ENCODE measurements at places on chromosomes 5 and 9.

GRCh38 chr5:113632996-113633395, 119.5 kb downstream of the YTHDC2 start:
- no peak for DNase-seq

DNA sequence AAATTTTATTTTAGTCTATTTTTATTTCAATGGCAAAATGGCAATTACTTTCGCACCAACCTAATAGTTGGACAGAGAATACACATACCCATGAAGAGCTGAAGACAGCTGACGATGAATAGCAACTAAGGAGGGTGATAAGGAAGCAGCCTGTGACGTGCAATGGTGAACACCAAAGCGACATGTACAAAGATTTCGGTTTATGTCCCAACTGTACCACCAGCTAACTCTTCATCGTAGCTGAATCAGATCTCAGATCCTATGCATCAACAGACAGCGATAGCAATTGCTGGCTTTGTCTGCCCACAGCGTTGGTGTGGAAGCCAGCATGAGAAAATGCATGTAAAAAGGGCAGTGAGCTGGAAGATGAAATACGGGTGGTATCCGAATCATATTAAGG, 130.6 kb upstream of the ANKH start:
- DNase-seq: no peak

DNA sequence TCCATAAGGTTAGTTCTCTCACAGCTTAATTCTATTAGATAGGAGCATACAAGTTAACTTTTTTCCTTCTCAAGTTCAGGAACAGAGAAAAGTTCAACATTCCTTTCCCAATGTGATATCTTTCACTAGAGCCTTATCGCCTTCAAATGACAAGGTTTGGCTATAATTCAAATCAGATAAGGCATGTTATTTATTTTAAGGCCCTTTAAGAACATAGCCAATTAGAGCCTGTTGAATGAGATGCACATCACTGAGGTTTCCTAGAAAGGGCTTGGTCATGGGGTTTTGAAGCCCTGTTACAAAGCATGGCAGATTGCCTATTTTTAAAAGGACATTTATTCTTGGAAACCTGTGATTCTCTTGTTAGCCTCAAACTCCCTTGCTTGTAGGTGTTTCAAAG, 123.4 kb downstream of the BASP1 start:
- no peak for DNase-seq

DNA sequence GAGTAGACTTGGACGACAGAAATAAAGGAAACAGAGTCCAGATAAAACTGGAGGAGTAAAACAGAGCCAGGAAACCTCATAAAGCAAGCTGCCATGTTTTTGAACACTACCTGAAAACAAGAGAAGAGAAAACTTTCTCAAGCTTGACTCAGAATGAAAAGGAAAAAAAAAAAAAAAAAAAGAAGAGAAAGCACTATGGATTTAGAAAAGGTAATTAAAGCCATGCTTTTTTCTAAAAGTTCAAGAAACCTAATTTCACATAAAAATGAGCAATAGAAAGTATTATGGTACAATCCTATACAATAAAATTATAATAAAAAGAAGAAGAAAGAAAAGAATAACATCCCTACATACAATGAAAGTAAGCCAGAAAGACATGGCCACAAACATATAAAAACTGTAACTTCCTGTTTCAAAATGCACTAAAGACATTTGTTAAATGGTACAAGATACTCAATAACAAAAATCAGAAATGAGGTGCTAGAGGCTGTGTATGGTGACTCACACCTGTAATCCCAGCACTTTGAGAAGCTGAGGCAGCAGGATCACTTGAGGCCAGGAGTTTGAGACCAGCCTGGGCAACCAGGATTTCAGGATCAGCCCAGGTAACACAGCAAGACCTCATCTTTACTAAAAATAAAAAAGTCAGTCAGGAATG, 129.5 kb downstream of the SIL1 start:
- DNase-seq: no peak

GRCh38 chr5:105773241-105773640, 1897.5 kb downstream of the EFNA5 start:
- DNase-seq: no peak

DNA sequence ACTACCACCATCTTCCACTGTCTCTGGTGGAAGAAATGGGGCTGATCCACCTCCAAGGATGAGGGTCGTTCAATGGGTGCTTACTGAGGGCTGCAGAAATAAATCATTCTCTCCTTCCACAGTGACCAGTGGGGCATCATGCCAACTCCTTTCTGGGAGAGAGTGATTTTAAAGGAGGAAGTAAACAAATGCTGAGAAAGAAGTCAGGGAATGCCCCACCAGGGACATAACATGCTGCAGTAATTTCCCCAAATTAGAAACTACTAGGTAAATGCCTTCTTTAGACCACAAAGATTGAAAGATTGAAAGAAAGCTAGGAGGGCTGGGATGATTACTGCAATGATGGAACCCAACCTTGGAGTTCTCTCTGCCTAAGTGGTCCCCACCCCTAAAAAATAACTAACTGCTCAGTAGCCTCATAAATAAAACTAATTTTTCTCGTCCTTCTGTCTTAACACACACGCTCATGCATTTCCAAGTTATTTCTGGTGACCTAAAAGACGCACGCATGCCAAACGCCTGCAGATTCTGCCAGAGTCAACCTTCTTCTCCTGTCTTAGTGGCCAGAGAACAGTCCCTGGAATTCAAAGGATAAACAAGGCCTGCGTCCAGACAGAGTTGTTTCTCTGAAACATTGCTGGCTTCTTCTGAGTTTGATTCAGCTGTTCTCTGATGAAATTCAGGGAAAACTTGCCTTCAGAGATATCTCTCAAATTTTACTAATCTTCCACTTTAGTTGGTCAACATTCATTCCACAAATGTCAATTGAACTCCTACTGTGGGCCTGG, 250.0 kb downstream of the NR3C1 start:
- DNase-seq: no peak

Measured in stimulated activated CD4-positive, alpha-beta T cell treated with anti-CD3 and anti-CD28 coated beads, Interleukin-1b, Interleukin-23, amount 100 ng/mL, for 48 hours (primary cell).